AG10803 (cell line): ENCODE measurements at places on chromosomes 13 and 19.

DNA sequence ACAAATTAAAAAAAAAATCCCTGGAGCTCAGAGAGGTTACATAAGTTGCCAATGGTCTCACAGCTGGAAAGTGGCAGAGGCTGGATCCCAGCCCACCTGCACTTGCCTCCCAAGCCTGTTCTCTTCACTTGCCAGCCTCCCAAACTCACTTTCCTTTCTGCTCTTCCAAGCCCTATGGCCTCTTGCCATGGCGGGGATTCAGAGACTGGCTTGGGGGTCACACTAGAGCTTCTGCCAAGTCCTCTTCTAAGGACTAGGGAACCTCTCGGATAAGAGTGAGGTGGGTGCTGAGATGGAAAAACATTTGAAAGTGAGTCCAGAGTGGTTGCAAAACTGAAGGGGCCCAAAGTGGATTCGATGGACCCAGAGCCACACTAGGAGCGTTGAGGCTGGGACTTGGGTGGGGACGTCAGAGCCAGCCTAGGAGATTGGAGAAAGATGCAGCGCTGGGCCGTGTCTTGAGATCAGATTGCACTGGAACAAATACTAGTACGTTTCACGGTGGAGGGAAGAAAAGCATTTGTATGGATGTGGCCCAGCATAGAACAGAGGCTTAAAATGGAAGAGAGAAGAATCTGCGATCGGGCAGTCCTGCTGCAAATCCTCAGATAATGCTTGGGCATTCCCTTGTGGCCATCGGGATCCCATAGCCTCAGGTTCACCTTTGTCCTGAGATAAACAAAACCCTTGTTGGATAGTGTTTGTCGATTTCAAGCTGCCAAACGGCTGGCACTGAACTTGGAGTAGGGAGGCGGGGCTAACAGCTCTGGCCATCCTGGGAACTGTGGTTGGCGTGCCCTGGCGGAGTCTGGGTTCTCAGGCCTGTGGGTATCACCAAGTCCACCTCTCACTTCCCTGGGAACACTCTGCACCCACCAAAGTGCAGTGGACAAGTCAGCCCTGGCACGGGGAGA lies 84.8 kb downstream of the ING1 start:
- no peak for DNase-seq

DNA sequence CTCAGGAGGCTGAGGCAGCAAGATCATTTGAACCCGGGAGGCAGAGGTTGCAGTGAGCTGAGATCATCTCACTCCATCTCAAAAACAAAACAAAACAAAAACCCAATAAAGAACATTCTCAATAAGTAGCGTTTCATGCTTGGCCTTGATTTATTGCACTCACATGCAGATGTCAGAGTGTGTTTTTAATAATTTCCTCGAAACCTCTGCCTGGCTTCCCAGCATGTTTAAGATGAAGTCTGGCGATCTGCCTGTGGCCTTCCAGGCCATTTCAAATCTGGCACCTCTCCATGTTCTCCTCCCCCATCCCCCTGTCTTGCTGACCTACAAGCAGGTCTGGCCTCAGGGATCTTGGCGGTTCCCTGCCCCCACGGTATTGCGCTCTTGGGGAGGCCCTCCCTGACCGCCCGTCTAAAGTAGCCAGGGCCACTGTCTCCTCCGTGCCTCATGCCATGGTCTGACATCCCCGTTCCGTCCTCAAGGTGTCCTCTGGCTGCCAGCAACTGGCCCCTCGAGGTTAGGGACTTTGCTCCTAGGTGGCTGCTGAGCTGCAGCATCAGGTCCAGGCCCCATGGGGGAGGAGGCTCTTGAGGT lies 1.6 kb downstream of the WDR88 start:
- DNase-seq = peak; percentile 31

DNA sequence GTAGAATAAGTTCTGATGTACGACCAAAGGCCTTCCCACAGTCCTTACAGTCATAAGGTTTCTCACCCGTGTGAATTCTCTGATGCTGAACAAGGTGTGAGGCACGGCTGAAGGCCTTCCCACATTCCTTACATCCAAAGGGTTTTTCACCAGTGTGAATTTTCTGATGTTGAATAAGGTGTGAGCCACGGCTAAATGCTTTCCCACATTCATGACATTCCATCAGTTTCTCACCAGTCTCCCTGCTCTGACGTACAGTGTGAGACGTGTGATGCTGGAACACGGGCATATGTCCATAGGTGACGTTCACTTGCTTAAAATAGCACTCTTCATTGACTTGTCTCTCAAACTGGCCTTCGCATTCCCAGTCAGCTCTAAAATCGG lies 31.0 kb upstream of the COX7A1 start:
- peak; percentile 3 for DNase-seq

- no peak for DNase-seq
Observed at GRCh38 chr13:23828086-23828485, 61.1 kb downstream of the MIPEP start.

GRCh38 chr13:88617176-88617575 lies 946.0 kb downstream of the SLITRK5 start:
- no peak for DNase-seq

GRCh38 chr13:112770504-112770903 lies 80.7 kb downstream of the ATP11A start:
- no peak for DNase-seq

GRCh38 chr19:29671393-29672160 lies 6.3 kb downstream of the PLEKHF1 start:
- no peak for DNase-seq

- peak; percentile 16 for DNase-seq
Observed at GRCh38 chr13:21333186-21333585, 125.9 kb downstream of the ZDHHC20 start.

- DNase-seq = no peak
Observed at GRCh38 chr19:48695743-48696352, at the start of gene FUT2. TSS of gene FUT2 (plus strand) at chr19:48695971. CDS start at chr19:48702957, 6,986 bp downstream.

GRCh38 chr13:58480061-58480460 lies 848.5 kb downstream of the PCDH17 start:
- no peak for DNase-seq

DNA sequence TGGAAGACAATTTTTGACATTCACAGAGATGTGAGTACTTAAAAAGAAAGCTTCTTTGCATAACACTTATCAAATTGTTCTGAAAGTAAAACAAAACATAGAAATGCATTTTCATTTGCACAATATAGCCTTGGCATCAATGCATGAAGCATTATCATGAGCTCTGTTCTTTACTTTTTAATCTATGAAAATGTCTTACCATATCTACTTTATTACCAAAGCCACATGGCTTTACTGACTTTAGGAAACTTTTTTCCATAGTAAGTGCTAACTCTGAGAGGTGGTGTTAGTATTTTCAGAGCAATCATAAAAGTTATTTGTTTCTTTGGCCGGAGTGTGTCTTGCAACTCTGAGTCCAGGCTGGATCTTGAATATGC lies 10.5 kb downstream of the TNFRSF19 start:
- DNase-seq = no peak

DNA sequence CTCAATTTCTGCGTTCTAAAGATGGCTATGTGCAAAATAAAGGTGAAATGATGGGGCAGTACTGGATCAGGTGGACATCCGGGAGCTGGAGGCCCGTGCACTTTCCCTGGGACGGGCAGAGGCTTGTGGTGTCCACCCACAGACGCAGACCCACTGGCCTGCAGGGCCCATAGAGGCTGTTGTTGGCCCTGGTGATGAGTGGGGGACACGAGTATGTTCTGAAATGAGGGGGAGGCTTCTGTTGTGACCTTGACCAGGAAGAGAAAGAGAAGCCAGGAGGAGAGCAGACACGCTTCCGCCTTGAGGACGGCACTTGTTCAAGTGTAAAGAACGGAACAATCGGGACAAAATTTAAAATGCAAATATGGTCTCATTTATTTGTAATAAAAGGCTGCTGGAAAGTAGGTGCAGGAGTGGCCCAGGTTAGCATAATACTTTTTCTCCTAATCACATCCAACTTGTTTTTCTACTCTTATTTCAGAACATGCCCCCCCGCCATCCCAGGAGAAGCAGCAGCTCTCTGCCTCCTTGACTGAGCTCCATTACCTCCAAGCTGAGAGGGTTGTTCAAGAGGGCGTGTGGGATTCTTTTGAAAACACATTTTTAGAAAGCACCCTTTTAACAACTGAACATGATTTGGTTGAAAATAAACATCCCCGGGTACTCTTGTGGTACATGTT lies 27.1 kb downstream of the ATP11A start:
- no peak for DNase-seq

- peak; percentile 40 for DNase-seq
Observed at GRCh38 chr19:42420055-42420544, 7.1 kb downstream of the LIPE start.

DNA sequence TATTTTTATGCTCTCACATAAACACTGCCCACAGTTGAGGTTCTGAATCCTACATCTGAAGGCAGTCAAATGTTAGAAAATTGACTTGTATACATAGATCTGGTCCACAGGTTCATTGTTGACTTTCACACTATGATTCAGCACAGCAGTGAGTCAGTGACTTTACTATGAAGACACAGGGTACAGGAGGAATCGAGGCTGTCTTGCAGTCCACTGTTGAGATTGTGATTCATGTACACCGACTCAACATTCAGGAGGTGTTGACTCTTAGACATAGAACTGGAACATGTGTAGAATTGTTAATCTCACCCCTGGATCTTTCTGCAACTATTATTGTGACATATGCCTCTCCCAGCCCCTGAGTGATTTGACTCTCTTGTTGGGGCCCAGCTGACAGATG lies 74.3 kb upstream of the ZNF43 start:
- no peak for DNase-seq

- DNase-seq = peak; percentile 98
Observed at GRCh38 chr19:16078759-16079707, 2.7 kb downstream of the TPM4 start.

- DNase-seq = no peak
Observed at GRCh38 chr19:28631961-28632360, 581.0 kb downstream of the UQCRFS1 start.

DNA sequence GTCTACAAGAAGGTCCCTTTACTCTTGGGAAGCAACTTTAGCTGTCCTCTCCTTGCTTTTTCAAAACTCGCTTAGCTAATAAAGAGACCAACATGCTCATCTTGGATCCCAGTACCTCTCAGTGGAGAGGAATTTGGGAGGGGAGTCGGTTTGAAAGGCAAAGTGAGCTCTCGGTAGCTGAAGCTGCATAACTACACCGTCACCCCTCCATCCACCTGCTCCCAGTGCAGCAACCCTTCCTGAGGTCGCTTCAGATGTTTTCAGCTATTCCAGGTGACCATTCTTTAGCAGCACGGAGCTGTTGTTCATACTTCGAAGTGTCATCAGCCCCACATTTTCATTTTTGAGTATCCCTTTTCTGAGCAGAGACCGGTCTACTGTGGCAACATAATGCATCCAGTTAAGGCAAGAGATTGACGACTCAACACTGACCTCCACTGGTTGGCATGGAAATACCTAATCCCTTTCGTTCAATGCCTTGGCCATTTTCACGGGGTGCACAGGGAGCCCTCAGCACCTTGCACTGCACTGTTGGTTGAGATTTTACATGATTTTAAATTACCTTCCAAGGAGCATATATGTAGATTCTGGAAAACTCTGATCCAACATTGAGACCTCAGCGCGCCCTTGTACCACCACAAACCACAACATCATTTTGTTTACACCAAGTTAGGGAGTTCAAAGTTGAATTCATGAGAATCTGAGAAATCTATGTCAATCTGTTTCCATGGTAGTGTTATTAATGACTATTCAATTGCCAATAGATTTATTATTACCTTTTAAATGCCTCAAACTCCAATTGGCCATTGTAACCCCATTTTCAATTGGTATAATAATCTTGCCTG lies 42.2 kb downstream of the DLEU7 start:
- DNase-seq = peak; percentile 80

GRCh38 chr13:76293751-76294150 lies 592.5 kb downstream of the KCTD12 start:
- peak; percentile 6 for DNase-seq

DNA sequence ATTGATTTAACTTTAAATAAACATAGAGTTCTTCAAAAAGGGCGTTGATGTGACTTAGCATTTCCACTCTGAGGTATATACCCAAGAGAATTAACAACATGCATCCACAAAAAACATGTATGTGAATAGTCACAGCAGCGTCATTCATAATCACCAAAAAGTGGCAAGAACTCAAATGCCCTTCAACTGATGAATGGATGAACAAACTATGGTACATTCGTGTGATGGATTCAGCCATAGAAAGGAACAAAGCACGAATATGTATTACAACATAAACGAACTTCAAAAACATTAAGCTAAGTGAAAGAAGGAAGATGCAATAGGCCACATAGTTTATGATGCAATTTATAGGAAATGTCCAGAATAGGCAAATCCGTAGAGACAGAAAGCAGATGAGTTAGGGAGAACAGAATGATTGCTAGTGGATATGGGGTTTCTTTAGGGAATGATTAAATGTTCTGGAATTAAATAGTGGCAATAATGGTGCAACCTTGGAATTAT lies 72.3 kb upstream of the UQCRFS1 start:
- peak; percentile 8 for DNase-seq

DNA sequence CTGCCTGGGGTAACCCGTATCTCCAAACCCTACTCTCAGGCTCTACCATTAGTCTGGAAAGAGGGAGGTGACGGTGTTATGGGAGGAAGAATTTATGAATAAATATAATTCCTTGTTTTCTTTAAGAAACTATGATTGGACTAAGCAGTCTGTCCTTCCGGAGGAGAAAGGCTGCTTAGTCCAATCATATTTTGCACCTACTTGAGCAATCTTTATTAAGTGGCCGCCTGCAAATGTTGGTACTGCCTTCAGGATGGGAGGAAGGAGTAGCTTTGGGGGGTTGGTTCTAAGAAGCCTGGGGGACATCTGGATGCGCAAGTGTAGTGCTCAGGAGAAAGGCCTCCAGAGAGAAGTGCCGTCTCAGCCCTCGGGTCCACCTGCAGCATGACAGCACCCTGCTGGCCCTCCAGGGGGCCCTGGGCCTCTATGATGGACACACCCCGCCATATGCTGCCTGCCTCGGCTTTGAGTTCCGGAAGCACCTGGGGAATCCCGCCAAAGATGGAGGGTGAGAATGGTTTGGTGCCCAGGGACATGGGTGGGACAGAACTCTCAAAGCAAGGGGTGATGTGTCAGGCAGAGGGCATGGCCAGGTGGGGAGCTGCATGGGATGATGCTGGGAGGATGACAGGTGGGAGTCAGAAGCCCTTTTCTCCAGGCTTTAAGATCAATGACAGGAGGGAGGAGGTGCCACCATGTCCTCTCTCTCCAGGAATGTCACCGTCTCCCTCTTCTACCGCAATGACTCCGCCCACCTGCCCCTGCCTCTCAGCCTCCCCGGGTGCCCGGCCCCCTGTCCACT lies 4.1 kb downstream of the ACP4 start:
- no peak for DNase-seq
